ENCODE measurements at places on chromosomes 6 and 20. TPM values are rescaled to one million over a fixed set of nuclear protein-coding genes. Genes with fewer than 3 reads are reported as not detected.

BPI gene
- 0.66 TPM for total RNA-seq

RSPO3 gene
- 32.0 TPM for total RNA-seq

MAPK13 gene
- total RNA-seq, result 5.0 TPM

ID1 gene
- 557 TPM for total RNA-seq

CLDN20 gene
- total RNA-seq, result not detected

PBOV1 gene
- not detected for total RNA-seq

SUPT3H gene
- 10.1 TPM for total RNA-seq

KCNK5 gene
- total RNA-seq, result 7.9 TPM

TBXT gene
- not detected for total RNA-seq

DNA sequence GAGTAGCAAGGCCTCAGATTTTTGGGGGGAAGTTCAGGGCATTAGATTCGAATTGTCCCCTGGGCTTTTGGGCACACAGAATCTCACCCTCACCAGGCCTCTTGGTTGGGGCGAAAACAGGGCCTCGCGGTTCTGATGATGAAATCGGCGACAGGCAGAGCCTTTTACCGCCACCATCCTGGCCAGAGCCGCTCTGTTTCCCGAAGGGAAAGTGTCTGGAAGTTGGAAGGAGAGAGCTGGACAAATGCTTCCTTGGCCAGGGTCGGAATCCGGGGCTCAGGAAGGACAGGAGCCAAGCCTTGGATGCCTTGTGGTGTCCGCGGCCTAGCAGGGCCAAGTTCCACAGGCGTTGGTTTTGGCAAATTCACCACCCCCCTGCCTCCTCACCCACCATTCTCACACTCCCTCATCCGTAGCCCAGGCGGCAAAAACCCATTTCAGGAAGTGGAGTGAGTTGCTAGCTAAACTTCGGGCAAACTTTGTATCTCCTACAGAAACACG is 3.5 kb upstream of the TFAP2A start:
- no peak for DNase-seq
- peaks cover 9% of the 10 kb centered on the region for H3K27me3 ChIP-seq
- H3K4me3 ChIP-seq, result no peak overlapping the region
- H3K4me1 ChIP-seq, result peaks cover 23% of the 10 kb centered on the region
- no peaks in the 10 kb centered on the region for H3K36me3 ChIP-seq

DNA sequence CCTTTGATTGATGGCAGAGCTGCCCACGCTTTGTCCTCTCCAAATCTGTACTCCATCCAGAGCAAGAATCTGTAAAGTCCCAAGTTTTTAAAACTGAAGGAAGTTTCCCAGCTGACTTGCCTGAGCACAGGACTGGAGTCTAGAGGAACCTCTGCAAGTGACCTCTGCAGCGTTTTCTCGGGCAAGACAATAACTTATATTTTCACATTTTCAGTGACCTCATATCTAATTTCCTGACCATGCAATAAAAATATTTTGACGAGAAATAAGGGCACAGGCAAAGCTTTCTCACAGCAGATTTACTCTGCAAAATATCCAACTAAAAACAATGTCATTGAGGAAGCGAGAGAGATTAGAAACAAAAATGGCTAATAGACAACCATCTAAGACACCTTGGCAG is 185.5 kb upstream of the SNX9 start:
- H3K27ac ChIP-seq, result no peak overlapping the region
- no peaks in the 10 kb centered on the region for H3K27me3 ChIP-seq
- no peak overlapping the region for H3K4me3 ChIP-seq
- no peaks in the 10 kb centered on the region for H3K4me1 ChIP-seq

DNA sequence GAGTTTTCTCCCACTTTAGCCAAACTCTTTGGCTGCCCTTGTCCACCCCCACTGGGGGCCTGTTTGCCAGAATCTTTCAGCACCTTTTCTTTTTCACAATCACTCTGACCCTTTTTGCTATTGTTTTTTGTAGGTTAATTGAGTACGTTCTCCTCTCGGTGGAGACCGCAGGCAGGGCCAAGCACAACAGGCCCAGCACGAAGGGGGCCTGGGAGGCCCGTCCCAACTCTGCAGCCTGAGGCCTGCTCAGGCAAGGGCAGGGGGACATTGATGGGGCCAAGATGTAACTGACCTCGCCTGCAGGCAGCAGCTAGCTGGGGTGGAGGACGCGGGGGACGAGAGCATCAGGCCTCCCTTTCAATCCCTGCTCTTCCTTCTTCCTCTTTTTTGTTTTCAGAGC is 47.7 kb downstream of the SLC2A10 start:
- peaks cover 12% of the 10 kb centered on the region for H3K4me1 ChIP-seq
- no peak for DNase-seq
- H3K36me3 ChIP-seq, result no peaks in the 10 kb centered on the region
- no peaks in the 10 kb centered on the region for H3K27me3 ChIP-seq

- H3K36me3 ChIP-seq, result no peaks in the 10 kb centered on the region
- no peaks in the 10 kb centered on the region for H3K4me1 ChIP-seq
- H3K27me3 ChIP-seq, result peaks cover 47% of the 10 kb centered on the region
- no peak overlapping the region for H3K4me3 ChIP-seq
- DNase-seq, result no peak
Measured at GRCh38 chr20:61896058-61896961, 169.4 kb downstream of the TAF4 start.

GRCh38 chr6:169452869-169453620 is 199.4 kb upstream of the THBS2 start:
- no peak for DNase-seq
- peak overlapping the region; percentile 53 for H3K4me3 ChIP-seq
- no peaks in the 10 kb centered on the region for H3K36me3 ChIP-seq
- H3K27ac ChIP-seq, result peak overlapping the region; percentile 76
- no peaks in the 10 kb centered on the region for H3K27me3 ChIP-seq

- H3K4me3 ChIP-seq, result no peak overlapping the region
- H3K27ac ChIP-seq, result peak overlapping the region; percentile 86
- H3K27me3 ChIP-seq, result no peaks in the 10 kb centered on the region
- H3K36me3 ChIP-seq, result no peaks in the 10 kb centered on the region
Measured at GRCh38 chr6:168524571-168525001, 83.6 kb downstream of the SMOC2 start.

DNA sequence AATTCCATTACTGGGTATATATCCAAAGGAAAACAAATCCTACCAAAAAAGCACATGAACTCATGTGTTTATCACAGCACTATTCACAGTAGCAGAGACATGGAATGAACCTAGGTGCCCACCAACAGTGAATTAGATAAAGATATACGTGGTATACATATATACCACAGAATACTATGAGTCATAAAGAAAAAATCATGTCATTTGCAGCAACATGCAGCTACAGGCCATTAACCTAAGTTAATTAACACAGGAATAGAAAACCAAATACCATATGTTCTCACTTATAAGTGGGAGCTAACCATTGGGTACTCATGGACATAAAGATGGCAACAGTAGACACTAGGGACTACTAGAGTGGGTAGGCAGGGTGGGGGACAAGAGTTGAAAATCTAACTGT is 4.2 kb downstream of the OR2B2 start:
- H3K4me1 ChIP-seq, result peaks cover 4% of the 10 kb centered on the region
- no peaks in the 10 kb centered on the region for H3K36me3 ChIP-seq
- DNase-seq, result no peak
- H3K4me3 ChIP-seq, result no peak overlapping the region

DNA sequence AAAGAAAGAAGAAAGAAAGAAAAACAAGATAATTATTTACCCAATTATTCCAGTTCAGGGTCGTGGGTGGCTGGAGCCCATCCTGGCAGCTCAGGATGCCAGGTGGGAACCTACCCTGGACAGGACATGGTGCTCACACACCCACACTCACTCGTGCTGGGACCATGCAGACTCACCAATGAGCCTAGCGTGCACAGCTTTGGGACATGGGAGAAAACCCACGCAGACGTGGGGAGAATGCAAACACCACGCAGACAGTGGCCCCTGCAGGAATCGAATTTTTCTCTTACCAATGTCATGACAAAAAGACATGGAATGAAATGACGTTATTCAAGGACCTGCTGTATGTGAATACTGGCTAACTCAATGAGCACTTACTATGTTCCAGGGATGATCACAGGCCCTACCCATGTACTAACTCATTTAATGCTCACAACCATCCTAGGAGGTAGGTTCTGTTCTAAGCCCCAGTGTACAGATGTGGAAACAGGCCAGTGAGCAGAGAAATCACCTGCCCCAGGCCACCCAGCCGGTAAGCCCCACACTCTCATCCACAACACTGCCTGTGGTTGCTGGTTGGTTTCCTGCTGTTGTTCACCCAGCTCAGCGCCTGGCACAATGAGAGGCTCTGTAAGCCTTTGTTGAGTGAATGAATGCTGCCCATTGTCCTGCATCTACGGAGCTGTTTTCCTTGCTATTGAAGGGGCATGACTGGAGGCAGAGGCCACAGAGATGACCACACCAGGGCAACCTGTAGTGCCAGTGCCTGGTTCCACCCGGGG is 6.8 kb upstream of the PI16 start:
- no peaks in the 10 kb centered on the region for H3K4me1 ChIP-seq
- DNase-seq, result no peak
- no peaks in the 10 kb centered on the region for H3K27me3 ChIP-seq
- H3K27ac ChIP-seq, result no peak overlapping the region
- H3K4me3 ChIP-seq, result no peak overlapping the region

DNA sequence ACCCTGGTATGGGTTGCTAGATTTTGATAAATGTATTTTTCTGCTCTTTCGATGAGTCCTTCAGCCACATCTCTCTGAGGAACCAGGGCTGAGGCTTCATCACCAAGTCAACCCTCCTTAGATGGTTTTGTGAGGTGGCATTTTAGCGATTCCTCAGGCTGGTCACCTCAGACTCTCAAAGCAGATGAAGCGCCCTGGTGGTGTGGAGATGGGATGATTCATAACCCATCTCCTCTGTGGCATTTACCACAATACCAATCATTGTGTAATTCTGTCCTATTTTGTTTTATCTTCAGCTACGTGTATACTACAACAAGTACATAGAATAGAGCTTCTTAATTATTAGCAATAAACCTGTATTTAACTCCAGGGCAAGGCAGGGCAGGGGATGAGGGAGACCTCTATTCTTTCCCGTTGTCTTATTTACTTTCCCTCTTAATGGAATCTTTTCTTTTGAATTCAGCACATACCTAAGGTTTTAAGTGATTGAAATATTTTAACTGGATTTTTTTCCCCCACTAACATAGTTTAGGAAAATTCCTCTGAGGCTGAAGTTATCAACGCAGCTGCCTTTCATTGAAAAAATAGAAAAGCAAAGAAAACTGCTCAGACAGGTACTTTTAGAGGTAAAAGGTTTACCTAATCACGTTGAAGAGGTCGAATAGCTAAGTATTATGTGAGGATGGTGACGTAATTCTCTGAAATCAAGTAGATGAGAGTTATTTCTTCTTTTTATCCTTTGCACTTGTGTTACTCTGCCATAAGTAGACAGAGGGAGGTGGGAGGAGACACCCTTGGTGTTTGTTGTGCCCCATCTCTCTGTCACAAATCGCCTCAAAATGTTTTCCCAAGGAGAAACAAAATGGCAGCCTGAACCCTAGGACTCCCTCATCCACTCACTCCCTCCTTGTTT is 57.4 kb upstream of the EDN3 start:
- H3K4me1 ChIP-seq, result no peaks in the 10 kb centered on the region
- no peak overlapping the region for H3K27ac ChIP-seq
- no peaks in the 10 kb centered on the region for H3K36me3 ChIP-seq
- no peak for DNase-seq

DNA sequence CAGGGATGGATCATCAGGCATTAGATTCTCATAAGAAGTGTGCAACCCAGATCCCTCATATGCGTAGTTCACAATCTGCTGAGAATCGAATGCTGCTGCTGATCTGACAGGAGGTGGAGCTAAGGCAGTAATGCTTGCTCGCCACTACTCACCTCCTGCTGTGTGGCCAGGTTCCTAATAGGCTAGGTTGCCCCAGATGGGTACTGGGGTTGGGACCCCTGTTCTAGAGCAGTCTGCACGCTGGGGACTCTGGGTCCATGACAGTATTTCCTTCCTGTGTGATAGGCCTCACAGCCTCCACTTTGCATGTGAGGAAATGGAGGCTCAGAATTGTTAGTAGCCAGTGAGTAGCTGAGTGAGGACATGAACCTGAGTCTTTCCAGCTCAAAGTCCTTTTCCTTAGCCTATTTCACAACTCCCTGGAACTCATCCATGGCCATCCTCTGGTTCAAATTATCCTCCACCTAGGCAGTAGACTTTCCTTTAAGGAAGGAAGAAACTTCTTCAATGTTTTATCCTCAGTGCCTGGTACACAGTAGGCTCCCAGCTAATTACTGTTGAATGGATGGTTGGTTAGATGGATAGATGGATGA is 117.2 kb downstream of the SYCP2 start:
- no peak overlapping the region for H3K4me3 ChIP-seq
- no peak overlapping the region for H3K27ac ChIP-seq
- H3K36me3 ChIP-seq, result no peaks in the 10 kb centered on the region

DNA sequence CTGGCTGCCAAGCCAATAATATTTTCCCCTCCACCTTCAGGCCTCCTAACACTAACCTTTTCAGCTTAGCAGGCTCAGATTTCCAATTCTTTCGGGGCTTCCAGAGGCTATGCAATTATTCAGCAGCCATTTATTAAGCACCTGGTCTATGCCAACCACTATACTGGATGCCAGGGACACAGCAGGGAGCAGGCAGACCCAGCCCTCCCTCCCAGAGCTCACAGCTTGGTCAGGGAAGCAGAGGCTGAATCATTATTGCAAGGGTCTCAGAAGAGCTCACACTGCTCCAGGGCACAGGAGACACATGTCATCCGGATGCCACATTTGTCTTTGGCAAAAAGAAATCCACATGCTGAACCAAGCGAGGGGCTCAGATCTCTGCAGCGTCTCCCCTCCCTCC is 1.3 kb downstream of the BPIFB1 start:
- H3K27me3 ChIP-seq, result no peaks in the 10 kb centered on the region
- no peak for DNase-seq
- no peaks in the 10 kb centered on the region for H3K4me1 ChIP-seq
- no peaks in the 10 kb centered on the region for H3K36me3 ChIP-seq

All from esophagus muscularis mucosa (tissue), 4 donors.